Mesenteric fat pad (tissue), 1 donor: ENCODE measurements at places on chromosomes 1 and 21. TPM values are rescaled to one million over a fixed set of nuclear protein-coding genes. Genes with fewer than 3 reads are reported as not detected.

DNA sequence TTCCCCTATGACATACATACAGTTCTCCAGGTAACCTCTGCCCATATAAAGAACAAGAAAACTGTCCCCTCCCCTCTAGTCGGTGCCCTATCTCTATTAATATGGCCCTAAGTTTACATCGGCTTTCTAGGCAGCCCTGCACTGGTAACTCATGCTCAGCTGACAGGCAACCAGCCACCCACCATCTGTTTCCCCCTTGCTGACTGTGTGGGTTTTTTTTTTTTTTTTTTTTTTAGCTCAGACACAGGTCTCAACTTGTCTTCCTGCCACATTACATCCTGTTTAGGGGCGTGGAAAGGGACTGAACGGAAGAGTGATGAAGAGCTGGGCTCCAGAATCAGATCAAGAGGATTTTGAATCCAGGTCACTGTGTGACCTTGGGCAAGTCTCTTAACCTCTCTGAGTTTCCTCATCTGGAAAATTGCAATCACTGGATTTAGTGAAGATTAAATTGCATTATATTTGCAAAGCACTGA is 14.0 kb downstream of the LAPTM5 start:
- DNase-seq, result no peak

DNA sequence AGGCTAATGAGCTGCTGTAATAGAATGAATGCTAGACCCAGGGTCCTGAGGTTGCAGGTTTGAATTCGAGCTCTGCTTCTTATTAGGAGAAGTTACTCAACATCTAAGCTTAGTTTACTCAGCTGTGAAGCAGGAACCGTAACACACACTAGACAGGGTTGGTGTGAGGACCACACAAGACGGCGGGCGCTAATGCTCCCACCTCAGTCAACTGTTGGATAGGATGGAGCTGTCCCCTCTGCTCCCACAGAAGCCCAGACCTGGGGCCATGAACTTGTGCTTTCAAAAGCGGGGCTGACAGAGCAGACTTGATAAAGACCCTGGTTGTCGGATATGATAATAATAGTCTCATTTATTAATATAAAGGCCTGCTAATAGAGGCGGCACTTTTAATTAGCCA is 98.4 kb upstream of the CD34 start:
- DNase-seq, result no peak

- no peak for DNase-seq
Measured at GRCh38 chr1:245166471-245166885, 11.7 kb downstream of the KIF26B start.

GRCh38 chr1:145927916-145928643 is 796 bp upstream of the RBM8A start:
- DNase-seq, result peak; percentile 22

GRCh38 chr1:218351391-218352074 is 6.4 kb downstream of the TGFB2 start:
- DNase-seq, result no peak

DNA sequence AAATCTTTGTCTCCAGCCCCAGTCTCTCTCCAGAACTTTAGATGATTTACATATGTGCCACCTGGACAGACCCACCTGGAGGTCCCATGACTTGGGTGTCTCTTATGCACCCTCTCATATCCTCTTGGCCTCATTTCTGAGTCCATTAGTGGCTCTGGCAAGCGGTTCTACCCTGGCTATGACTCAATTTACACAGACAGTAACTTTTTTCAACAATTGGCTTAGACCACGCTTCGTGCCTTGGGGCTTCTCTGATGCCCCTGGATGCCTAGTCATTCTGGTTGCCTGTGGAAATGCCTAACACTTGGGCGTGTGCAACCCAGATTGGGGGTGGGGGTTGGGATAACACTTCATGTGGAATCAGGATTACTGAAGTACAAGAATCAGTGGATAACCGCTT is 57.1 kb upstream of the GADD45A start:
- DNase-seq, result no peak

- no peak for DNase-seq
Measured at GRCh38 chr1:198534548-198535418, 5.7 kb downstream of the ATP6V1G3 start.

GRCh38 chr21:27796106-27796505 is 829.2 kb upstream of the ADAMTS5 start:
- DNase-seq, result no peak

GRCh38 chr1:107739201-107739600 is 225.8 kb downstream of the VAV3 start:
- DNase-seq, result no peak

DNA sequence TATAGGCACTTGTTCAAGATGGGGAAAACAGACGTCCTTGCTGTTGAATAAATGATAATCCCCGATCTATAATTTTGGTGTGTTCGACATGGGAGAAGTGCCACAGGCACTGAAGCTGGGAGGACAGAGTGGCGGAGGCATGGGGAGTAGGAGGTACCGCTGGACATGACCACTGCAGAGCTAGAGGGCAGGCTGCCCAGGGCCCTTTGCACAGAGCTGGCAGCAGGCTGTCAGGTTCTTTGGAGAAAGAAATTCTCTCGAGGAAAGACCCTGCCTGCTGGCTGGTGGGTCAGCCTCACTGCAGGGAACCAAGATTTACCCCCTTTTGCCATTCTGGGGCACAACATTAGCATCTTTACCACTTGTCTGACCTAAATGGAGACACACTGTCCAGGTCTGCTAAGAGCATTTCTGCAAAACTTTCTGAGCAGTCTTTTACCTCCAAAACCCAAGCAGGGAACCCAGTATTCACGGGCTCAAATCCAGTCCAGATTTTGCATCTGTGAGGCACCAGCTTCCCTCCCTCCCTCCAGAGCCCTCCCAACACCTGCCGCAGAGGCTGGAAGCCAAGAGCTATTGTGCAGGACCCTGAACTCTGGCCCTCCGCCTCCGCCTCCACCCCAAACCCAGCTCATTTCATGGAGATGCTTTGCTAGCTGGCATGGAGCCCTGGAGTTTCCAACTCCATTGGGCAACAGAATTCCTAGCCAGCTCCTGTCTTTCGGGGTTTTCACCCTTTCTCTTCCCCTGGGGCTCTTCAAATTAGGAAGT is 142.3 kb downstream of the PLXNA2 start:
- no peak for DNase-seq

- DNase-seq, result no peak
Measured at GRCh38 chr21:15278279-15278678, 213.5 kb upstream of the NRIP1 start.

DNA sequence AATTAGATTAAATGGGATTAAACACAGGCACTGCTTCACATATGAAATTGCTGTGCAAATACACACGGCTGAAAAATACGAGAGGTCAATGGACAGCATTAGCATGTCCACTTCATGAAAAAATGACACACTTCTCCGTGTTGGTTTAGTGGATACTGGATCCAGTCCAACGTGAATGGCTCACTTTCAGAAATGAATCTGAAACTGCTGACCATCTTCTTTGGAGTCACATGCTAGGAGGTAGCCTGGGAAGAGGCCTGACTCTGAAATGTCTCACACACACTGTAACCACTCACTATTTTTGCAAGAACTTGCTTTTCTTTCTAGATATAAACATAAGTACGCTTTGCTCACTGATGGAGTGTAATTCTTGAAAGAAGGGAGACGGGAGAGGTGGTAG is 127.3 kb downstream of the HLCS start:
- no peak for DNase-seq

DNA sequence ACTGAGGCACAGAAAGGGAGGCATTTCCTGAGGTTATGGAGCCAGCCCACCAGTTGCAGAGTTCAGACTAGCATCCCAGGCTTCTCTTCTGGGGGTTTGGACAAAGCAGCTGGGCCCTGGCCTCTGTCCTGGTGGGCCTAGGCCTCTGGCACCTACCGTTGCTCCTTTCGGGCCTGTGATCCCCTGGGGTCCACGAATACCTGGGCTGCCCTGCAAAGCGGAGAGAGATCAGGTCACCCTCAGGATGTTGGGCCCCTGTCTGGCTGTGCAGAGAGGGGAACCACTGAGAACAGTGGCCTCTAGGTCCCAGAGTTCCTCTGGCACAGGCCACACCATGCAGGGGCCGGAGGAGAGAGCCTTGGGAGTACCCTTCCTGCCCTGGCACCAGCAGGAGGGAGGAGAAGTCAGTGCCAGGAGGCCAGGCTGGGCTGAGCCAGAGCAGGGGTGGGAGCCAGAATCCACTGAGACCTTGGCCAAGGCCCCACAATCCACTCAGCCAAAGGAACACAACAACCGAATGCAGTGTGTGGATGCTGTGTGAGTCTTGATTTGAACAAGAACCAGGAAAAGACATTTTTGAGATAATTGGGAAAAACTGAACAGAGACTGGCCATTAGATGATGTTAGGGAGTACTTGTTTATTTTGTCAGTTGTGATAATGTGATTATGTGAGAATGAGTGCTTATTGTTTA is 8.9 kb downstream of the COL9A2 start:
- peak; percentile 69 for DNase-seq

- DNase-seq, result no peak
Measured at GRCh38 chr1:53431805-53432565, 27.2 kb upstream of the DMRTB1 start.

DNA sequence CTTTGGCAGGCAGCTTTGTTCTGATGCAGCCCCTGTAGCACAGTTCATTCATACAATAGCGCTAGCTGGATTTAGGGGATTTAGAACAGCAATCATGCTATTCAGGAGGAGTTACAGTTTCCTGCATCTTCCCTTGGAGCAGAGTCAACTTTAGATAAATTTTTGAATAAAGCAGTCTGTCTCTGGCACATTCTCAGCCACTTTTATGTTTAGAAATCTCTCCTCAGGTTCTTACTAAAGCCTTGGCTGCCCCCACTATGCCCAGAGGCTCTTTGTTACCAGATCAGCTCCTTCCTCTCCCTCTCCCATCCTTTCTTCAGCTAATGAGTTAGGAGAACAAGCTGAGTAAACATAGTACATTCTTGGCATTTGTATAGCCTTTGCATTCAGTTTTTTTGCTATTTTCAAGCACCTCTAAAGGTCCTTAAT is 17.0 kb upstream of the PIGC start:
- DNase-seq, result no peak

GRCh38 chr1:10525208-10525607 is 50.5 kb downstream of the PEX14 start:
- no peak for DNase-seq

- no peak for DNase-seq
Measured at GRCh38 chr1:33338048-33338439, 17.1 kb upstream of the A3GALT2 start.

GRCh38 chr1:58439946-58440345 is 106.6 kb downstream of the OMA1 start:
- DNase-seq, result no peak

The PPT1 gene
- total RNA-seq, result 94.0 TPM

The RAB13 gene
- total RNA-seq, result 144 TPM

The NTMT2 gene
- not detected for total RNA-seq

The RHEX gene
- 2.2 TPM for total RNA-seq

The TAGLN2 gene
- total RNA-seq, result 314 TPM

The MSH4 gene
- not detected for total RNA-seq

The CFAP410 gene
- 17.4 TPM for total RNA-seq
